ENCODE measurements at places on chromosomes 5 and 9.

- no peak for DNase-seq
These were observed 182.7 kb downstream of the OLFM1 start for GRCh38 chr9:135269912-135270830.

DNA sequence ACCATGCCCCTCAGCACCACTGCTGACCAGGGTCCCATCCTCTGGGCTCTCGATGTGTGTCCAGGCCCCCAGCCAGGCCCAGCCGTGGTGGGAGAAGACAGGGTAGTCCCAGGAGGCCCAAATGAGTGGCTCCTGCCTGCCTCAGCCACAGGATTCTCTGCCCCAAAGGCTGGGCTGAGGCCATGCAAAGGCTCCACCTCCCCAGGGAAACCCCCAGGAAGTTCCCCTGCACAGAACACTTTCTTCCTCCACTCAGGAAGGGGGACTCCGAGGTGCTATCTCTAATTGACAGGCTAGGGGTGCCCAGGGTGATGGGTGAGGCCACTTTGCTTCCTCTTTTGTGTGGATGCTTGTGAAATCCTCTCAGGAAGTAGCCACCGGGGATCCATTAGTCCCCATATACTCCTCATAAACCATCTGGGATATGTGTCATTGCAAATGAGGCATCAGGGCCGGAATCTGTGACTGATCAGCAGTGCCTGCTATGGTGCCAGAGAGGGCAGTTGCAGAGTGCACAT, 23.1 kb upstream of the TDRD7 start:
- no peak for DNase-seq

- no peak for DNase-seq
These were observed 23.9 kb downstream of the RNF130 start for GRCh38 chr5:180047667-180048066.

DNA sequence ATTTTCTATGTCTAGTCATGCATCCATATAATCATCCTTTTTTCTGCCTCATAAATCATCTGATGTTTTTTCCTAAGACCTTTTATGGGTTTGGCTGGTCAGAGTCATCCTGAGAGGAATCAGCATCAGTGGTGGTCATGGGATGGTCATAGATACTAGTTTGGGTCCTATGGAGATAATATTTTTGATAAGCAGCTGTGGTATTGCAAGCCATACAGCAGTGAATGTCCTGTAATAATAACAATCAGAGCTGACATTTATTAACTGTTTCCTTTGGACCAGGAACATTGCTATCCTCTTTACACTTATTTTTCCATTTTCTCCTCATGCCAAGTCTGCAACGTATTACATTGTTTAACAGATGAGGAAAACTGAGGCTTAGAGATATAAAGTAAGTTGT, 83.1 kb downstream of the TEX10 start:
- no peak for DNase-seq

- no peak for DNase-seq
These were observed 379.8 kb downstream of the KDM4C start for GRCh38 chr9:7137571-7137970.

- peak; percentile 77 for DNase-seq
These were observed 30.5 kb downstream of the RXRA start for GRCh38 chr9:134356496-134357470.

GRCh38 chr5:65858316-65858715, 68.1 kb upstream of the ERBIN start:
- DNase-seq: no peak

DNA sequence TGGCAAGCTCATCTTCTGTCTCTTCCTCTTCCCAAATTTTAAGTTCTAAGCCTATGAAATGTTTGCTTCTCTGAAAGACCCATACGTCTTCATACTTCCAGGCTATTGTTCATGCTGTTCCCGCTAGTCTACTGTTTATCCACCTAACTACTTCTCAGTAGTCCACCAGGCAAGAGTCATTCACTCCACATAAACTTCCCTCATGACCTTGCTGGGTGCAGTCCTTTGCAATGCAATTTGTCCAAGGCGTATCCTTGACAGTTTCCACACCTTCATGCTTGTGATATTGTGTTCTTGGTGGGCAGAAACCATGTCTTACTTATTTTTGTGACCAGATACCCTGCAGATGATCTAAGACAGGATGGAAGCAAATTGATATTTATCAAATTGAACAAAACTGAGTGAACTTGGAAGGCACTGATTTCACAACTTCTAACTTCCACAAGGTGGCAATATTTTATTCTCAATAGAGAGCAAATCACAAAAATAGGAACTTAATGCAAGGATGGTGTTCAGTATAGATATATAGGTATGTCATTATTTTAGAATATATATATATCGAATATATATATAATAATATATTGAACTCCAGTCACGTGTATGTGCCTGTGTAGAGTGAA, 30.3 kb downstream of the TYRP1 start:
- no peak for DNase-seq

GRCh38 chr9:133477992-133478850, 678 bp downstream of the SLC2A6 start:
- no peak for DNase-seq

- no peak for DNase-seq
These were observed 82.7 kb downstream of the HACD4 start for GRCh38 chr9:20948703-20949102.

- DNase-seq: no peak
These were observed 183.6 kb downstream of the GADD45G start for GRCh38 chr9:89788434-89788833.

DNA sequence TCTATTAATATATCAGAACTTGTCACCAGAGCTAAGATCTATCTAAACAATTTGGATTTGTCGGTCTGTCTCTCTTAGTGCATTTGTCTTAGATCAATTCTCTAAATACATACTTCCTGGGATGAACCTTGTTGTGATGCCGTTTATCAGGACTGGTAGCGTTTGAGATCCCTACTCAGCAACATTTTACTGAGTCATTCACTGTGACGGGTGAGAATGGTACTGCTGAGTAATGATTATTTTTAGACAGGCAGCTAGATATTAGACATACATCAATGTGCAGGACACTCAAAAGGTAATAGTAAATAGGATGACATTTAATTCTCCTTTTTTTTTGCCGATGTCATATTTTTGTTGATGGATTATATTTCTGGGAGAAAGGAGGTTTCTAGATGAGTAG, 209.0 kb downstream of the CSNK1G3 start:
- no peak for DNase-seq

DNA sequence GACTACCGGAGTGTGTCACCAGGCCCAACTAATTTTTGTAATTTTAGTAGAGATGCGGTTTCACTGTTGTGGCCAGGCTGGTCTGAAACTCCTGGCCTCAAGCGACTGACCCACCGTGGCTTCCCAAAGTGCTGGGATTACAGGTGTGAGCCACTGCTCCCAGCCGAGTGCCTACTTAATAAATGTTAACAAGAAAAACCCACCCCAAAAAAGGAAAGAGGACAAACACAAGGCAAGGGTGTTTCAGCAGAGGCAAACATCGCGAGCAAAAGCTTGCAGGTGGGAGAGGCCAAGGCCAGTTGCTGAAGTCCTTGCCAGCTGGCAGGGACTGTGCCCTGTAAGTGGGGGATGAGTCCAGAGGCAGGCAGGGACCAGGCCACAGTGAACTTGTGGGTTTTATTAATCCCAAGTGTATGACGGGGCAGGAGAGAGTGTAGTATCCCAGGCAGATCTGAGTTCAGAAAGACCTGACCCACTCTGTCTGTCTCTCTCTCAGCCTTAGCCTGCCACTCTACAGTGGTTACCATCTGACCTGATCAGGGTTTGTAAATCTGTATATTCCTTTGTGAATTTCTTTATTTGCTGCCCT, 6.4 kb upstream of the FPGS start:
- DNase-seq: no peak

- DNase-seq: no peak
These were observed 247.1 kb upstream of the CCNG1 start for GRCh38 chr5:163190283-163190682.

DNA sequence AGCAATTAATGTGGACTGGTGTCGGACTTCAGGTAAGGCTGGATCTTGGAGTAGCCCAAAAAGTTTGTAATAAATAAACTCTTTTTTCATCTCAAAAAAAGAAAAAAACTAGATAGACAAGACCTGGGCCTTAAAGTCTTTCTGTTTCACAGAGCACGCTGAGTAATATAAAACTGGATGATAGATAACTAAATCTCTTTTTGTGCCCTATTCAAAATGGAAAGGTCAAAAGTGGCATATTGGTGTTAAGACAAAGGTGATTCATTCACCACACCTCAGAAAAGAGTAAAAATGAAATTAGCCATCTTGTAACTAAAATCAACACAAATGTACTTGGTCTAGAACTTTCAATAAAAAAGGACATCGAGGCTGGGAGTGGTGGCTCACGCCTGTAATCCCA, 30.3 kb upstream of the RFK start:
- no peak for DNase-seq
